ENCODE measurements at places on chromosomes 11 and 22.

DNA sequence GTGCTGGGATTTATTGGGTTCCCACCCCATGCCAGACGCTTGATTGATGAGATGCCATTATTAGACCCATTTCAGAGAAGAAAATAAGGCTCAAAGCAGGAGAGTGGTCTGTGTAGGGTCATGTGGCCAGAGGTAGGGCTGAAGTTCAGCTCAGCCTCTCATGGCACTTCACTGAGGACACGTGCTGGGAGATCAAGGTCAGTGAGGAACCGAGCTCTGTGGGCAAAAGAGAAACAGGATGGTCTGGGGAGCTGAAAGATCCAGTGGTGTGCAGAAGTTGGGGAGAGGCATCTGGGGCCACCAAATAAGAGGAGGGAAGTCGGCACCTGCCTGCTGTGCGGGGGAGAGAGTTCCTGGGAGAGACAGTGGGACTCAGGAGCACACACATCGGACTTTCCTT lies 19.6 kb downstream of the RHOD start:
- DNase-seq = no peak

DNA sequence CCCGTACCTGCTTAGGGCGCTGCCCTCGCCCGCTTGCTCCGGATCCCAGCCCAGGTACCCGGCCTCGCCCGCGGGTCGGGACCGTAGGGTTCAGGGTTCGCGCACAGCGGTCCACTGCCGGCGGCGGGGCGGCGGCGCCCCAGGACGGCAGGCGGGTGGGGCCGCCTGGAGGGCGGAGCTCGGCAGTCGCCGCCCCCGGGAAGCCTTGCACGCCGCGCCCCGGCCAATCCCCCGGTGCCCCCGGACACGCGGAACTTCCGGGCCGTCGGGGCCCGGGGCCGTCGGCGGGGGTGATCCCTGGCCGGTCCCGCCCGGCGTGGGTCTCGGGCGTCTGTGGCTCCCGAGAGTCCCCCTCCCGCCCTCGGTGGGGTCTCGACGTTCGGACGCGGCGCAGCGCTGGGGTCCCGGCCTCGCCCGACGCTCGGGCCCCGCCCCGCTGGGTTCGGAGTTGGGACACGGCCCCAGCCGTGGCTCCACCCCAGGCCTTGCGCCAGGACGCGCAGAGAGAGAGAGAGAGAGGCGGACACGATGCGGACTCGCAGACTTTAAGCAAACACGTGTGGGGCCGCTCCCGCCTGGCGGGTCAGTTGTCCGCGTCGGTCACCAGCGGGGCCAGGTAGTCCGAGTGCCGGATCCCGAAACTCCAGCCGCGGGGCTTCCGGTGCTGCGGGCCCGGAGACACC lies at the start of gene TYMP:
Gene TYMP, minus strand, starts transcription at position 116 of the 683 bp plus-strand sequence. CDS start 303 bp downstream, outside the sequence.
- peak; percentile 84 for DNase-seq

DNA sequence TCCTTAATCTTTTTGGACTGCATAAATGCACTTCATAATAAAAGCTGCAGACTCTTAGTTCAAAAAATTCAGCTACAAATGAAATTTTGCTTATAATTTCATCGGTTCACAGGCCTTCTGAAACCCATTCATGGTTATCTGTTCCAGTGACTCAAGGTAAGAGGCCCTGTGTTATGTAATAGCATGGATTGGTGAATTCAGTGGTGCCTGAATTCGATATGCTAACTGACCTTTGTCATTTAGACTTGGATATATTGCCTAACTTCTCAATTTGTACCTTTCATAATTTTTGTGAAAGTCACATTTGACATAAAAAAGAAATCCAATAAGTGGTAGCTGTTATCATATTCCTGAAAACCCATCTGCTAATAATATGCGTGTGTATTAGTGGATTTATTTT lies 349.9 kb upstream of the KIRREL3 start:
- no peak for DNase-seq

DNA sequence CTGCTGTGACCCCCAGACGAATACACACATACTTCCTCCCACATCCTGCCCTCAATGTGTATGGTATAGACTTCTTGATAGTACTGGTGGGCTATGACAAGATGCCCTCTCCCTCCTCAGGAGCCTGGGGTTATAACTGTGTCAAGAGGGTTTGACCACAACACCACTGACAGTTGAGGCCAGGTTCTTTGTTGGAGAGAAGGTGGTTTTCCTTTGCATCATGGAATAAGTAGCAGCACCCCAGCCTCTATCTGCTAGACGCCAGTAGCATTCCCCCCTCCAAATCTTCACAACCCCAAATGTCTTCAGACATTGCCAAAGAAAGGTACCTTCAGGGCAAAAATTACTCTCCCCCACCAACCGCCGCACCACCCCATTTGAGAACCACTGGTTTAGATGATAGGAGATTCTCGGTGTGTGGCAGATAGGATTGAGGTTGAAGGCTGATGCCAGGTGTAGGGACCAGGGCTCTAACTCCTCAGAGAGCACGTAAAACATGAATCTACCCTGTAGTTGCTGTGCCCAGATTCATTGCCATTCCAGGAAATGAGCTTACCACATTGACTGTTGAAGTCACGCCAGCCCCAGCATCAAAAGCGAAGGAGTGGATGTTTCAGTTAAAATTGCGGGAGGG lies 5.5 kb upstream of the MYO18B start:
- DNase-seq = peak; percentile 52

DNA sequence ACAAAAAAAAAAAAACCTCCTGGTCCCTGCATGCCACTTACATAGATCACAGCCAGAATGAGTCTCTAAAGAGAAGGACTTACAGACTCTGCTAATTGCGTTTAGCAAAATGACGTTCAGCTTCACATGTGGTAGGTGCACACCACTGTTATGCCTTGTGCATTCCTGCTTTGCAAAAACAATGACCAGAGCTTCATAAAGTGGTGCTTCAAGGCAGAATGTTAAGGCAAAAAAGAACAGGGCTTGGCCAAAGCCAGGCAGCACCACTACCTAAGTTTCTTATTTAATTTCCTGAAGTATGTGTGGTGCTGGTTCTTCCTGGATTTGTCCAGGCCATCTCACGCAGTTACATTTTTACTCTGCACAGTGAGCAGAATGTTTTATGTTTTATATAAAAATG lies 85.2 kb downstream of the GALNT18 start:
- DNase-seq = no peak

GRCh38 chr11:12092714-12093113 lies 17.7 kb upstream of the MICAL2 start:
- no peak for DNase-seq

GRCh38 chr11:129723146-129723760 lies 92.4 kb upstream of the TMEM45B start:
- DNase-seq = no peak

- DNase-seq = no peak
Observed at GRCh38 chr11:1077033-1077416, 2.4 kb downstream of the MUC2 start.

DNA sequence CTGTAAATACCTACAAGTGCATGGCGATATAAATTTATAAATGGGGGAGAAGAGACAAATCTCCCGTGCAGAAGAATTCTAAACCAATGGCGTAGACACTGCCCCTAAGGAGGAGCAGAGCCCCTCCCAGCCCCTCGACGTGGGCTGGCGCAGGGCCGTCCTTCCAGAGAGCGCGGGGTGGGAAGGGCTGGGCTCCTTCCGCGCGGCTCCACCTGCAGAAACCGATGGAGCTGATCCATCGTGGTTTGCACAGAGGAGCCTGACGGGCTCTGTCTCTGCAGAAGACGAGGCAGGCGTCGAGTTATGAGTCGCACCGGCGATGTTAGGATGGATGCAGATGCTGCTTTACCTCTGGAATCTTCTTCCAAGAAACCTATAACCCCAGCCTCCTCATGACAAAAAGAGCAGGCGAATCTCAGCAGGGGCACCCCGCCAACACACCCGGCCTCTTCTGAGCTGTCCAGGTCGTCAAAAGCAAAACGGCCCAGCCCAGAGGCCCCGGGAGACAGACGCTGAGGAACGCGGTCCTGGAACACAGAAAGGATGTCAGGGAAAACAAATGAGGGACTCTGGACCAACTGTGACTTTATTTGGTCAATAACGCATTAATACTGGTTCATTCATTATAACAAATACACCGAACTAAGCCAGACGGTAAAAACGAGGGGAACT lies 11.0 kb upstream of the B4GALNT4 start:
- DNase-seq = no peak

DNA sequence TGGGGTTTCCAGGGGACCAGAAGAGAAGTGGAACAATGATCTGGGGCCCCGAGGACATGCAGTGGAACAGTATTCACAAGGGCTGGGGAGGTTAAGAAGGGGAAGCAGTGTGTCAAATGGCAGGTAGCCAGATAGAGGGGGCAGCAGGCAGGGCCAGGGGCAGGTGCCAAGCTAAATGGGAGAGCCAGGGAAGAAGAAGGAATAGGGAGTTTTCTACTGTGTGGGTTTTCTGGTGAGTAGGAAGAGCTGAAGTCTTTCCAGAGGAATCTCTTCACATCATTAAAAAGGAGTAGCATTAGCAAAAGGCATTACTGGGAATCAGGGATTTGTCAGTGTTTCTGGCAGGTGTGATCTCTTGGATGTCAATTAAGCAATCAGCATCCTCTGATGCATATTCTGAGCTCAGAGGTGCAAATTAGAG lies 55.8 kb downstream of the IRAG1 start:
- DNase-seq = no peak

DNA sequence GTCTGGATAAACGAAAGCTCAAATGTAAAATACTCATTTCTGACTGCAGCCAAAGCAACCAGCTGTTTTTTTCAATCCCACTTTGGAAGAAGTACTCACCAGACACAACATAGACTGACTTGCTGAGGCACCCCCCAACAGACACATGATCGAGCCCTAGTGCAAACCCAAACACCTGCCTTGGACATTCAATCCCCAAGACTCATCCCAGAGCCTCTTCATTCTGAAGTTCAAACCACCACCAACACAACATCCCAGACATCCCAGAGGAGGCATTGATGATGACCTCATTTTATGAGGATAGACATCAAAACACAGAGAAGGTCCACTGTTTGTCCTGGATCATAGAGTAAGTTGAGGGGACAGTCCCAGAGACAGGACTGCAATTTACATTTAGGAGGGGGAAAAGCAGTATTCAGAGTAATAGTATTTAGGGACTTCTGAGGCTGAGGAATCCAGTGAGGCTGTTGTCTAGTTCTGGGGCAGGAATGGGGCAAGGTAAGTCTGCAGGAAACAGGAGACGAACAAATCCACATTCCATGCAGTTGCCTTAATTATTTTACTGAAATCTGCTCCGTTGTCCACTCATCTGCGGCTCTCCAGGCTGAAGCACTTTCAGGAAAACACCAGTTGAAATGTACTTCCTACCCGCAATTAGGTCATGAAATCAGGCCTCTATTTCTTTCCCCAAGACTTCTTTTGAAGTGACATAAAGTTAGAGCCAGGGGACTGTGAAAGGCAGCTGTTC lies 54.8 kb downstream of the CLPB start:
- no peak for DNase-seq

DNA sequence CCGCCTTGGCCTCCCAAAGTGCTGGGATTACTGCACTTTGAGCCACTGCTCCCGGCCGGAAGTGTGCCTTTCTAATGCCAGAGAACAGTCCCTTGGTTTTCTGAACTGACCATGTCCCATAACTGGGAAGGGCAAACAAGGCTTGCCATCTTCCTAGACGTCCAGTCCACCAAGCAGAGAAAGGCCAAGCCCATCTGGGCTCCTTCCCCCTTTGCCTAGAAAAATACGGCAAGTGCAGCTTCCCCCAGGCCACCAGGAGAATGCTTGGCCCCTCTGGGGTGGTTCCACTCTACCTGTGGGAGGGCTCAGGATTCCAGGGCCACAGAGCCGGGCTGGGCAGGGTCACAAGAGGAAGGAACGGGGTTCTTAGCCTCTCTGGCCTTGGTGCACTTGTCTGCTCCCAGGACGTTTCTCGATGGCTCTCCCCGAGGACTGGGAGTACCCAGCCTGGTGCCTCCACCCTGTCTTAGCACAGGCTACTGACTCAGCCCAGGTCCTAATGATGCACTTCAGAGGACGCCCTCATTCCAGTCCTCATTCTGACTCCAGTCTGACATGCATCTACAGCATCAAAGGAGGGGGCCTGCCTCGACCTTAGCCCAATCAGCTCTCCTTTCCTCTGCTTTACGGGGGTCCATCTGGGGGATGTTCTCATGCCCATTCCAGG lies 1.2 kb downstream of the USP2 start:
- no peak for DNase-seq

DNA sequence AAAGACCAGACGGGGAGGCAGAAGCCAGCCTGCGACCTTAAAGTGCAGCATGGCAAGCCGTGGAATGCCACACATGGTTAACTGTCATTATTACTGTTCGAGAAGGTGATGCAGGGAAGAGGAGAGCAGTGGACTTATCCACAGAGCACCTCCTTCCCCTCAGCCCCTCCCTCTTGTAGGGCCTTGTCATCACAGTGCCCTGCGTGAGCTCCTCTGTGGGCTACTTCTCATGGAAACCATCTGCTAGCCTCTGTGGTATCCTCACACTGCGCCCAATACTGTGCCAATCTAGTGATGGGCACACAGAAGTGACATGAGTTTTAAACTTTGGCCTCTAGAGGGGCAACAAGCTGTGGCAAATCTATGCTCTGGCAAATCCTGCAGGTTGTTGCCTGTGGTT lies 18.2 kb upstream of the CCDC134 start:
- DNase-seq = peak; percentile 40

DNA sequence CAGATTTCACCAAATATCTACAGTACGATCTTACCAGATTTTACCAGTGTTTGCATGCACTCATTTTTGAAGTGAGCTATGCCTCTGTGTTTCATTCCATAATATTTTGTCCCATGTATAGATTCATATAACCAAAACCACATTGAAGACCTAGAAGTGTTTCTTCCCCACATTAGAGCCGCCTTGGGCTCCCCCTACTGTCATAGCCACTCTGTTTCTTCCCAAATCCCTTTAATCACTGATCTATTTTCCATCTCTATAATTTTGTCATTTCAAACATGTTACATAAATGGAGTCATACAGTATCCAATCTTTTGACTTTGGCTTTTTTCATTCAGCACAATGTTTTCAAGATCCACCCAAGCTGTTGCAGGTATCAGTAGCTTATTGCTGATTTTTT lies 12.7 kb downstream of the MRGPRX3 start:
- no peak for DNase-seq

- DNase-seq = no peak
Observed at GRCh38 chr11:4826425-4826824, 5.3 kb downstream of the OR51F2 start.

DNA sequence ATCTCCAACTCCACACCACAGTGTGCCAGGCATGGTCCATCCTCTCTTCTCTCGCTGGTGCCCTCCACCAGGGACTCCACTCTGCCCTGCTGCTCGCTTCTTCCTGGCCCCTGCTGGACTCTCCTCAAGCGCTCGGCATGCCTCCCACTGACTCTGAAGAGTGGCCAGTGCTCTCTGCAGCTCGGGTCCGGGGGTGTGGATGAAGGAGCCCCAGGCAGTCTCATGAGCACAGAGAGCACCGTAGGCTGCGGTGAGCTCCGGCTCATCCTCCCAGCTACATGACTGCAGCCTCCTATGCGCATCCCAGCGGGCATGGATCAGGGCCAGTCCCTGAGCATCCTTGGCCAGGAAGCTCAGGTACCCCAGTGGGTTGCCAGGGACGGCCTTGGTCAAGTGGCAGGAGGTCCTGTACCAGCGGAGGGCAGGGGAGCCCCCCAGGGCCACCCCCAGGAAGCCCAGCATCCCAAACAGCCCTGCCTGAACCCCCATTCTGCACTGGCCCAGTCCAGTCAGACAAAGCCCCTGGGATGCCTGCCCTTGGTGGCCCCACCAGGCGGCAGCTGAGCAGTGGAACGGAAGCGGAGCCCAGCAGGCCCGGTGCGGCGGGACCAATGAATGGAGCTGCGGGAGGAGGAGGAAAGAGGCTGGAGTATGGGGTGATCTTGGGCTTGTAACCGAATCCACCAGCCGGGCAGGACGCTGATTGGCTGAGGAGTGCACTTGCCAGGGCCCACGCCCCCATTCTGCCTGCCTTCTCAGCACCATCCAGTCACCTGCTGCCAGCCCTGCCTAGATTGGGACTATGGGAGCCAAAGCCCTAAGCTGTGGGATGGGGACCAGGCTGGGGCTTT lies at the start of gene PLA2G3:
Gene PLA2G3, minus strand, starts transcription at position 643 of the 851 bp plus-strand sequence. Its CDS starts 154 bp downstream, at position 489.
- DNase-seq = no peak

All from stimulated activated CD4-positive, alpha-beta T cell treated with anti-CD3 and anti-CD28 coated beads, Interleukin-15, amount 100 ng/mL, for 24 hours (primary cell).